ENCODE measurements at places on chromosomes 13 and 19.

- no peak for DNase-seq
Observed at GRCh38 chr13:89496478-89496877, 1825.3 kb downstream of the SLITRK5 start.

DNA sequence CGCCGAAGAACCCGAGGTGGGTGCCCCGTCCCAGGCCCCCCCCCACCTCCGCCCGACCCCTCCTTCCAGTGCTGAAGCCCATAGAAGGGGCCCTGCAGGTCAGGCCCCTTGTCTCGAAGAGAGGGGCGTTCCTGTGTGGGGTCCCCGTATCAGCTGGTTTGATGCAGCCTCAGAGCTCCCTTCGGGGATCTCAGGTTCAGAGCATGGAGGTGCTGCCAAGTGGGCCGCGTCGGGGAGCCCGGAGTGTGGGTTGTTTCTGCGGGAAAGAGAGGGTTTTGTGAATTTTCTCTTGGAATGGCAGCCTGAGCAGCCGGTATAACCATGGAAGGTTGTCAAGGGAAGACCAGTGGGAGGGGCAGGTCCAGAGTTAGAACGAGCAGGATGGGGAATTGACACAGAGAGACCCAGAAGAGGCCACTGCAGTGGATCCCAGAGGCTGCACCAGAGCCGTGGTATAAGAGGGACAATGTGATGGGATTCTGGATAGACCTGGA lies 384 bp downstream of the TRAPPC2B start:
- no peak for DNase-seq

DNA sequence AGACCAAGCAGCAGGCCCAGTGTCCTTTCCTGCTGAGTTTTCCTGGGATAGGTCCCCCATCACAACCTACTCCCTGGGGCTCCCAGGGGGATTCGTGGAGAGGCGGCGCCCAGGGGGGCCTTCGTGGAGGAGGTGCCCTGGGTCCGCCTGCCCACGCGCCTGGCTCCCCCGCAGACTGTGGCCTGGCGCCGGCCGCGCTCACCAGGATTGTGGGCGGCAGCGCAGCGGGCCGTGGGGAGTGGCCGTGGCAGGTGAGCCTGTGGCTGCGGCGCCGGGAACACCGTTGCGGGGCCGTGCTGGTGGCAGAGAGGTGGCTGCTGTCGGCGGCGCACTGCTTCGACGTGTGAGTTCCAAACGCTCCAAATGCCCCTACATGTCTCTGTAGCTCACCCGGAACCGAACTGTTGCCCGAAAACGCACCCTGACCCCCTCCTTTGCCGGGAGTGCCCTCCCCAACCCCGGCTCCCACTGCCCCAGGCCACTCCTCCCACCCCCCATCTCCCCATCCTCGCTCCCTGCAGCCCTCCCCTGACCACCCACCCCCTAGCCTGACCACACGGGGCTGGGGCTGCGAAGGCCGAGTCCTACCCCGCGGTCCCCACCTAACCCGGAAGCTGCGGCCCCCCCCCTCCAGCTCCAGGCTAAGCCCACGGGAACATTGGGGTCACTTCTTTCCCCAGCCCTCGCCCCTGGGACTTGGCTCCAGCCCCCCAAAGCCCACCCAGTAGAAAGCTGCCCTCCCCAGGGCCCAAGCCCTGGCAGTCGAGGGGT lies 3.3 kb downstream of the TIMM13 start:
- DNase-seq: no peak

DNA sequence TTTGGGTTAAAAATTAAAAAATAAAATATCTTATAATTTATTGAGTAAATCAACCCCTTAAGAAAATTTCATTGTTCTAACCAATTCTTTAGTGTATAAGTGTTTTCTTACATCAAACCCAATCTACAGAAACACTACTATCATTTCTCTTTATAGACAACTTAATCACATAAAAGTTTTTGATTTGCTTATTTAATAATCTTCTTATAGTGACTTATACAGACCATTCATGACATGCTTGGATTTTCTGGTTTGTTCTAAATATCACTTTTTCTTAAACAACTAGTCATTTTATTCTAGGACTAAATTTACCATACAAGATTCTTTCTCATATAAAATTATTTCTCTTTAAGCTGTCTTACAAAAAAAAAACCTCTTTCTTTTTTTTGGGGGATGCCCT lies 27.3 kb upstream of the ZSCAN5A start:
- DNase-seq: no peak

DNA sequence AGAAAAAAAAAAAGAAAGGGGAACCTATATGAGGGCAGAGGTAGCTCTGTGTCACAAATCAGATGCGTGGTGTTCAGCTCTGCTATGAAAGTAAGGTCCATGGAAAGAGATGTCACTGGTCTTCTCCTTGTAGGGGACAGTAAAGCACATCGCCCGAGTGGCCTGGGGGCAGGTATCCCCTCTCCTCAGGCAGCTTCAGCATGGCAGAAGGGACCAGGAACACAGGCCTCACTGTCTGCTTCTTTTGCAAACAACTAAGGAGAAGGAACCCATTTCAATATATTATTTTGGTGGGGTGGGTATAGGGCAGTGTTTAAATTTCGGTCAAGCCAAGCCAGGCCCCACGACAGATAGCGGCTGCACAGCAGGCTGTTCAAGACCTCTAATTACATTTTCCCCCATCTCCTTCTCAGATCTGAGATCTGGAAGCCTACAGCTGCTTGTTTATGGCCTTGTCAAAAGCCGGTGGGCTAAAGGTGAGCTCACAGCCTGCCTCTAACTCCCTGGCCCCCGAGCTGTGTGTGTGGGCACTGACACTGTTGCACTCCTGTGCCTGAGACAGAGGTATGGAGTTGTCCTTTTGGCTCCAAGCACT lies 72.8 kb downstream of the HSPH1 start:
- DNase-seq: no peak

GRCh38 chr19:459724-460511 lies 915 bp downstream of the SHC2 start:
- no peak for DNase-seq

- DNase-seq: no peak
Observed at GRCh38 chr13:113952983-113953520, 20.8 kb downstream of the C13orf46 start.

DNA sequence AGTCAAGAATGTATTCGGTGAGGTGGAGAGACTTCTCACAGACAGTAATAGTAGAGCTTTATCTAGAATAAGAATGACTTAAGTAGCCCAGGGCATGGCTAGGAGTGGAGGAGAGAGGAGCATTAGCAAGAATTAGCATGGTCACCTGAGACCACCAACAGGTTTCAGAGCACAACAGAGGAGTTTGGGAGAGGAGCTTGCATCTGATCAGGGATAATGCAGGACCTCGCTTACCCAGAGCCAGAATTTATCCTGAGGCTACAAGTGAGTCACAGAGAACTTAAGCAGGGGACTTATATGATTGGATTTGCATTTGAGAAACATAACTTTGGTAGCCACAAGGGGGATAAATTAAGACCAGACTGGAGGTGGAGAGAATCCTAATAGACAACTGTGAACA lies 102.1 kb upstream of the FNDC3A start:
- DNase-seq: no peak

DNA sequence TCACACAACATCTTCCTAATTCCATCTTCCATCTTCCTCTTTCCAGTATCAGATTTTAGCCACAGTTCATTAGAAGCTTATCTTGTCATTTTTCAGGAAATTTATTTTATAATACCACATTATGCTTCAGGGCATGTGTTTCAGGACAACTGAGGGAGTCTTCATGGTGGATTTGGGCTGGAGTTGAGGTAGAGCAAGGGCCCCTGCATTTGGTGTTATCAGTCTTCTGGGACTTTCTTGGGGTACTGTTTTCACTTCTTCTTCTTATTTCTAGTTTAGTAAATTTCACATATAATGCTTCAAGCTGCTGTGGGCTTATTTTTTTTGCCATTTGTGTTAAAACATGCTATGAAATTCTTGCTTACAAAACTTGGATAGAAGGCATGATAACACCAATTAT lies 188.7 kb downstream of the LHFPL6 start:
- DNase-seq: no peak

- DNase-seq: no peak
Observed at GRCh38 chr13:100301418-100301817, 212.5 kb downstream of the PCCA start.

GRCh38 chr13:112803422-112803821 lies 113.6 kb downstream of the ATP11A start:
- DNase-seq: no peak

- DNase-seq: no peak
Observed at GRCh38 chr19:17632577-17632976, 55.6 kb downstream of the UNC13A start.

DNA sequence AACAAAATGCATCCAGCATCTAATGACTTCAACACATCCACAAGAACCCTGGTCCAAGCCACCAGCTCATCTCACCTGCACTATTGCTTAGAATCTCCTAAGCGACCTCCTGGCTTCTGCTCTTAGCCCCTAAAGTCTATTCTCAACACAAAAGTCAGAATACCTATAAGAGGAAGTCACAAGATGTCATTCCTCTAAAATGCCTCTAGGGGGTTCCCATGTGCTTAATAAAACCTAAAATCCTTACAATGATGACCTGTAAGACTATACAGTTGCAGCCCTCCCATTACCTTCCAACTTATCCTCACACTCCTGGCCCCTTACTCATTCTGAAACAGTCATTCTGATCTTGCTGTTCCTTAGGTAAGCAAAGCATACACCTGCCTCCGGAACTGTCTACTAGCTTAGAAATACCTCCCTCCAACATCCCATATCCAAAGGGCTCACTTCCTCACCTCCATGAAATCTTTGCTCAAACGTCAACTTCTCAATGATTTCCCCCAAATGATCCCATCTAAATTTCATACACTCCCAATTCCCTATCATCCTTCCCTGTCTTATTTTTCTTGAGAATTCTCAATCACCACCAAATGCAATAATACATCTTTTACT lies 10.0 kb downstream of the ATP7B start:
- DNase-seq: no peak

- DNase-seq: no peak
Observed at GRCh38 chr13:36979361-36980050, 19.6 kb downstream of the ALG5 start.

- no peak for DNase-seq
Observed at GRCh38 chr13:101893021-101893420, 440.5 kb downstream of the ITGBL1 start.

DNA sequence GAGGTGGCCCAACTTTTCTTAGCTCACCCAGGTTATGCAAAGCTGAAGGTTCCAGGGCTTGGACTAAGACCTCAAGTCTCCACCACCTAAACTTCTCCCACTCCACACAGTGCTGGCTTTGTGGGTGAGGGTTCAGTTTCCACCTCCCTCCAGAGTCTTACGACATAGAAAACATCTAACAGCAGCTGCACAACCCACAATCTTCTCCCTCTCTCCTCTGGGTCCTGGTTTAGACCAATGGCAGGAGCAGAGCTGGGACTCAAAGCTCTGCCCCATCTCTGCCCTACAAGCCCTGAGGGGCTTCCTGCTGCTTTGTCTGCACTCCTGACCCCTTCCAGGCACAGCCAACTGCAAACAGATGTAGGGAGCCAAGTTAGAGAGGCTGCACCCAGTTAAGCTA lies 16.0 kb downstream of the IRGC start:
- no peak for DNase-seq

- no peak for DNase-seq
Observed at GRCh38 chr19:6521718-6522646, 8.8 kb upstream of the TNFSF9 start.

- no peak for DNase-seq
Observed at GRCh38 chr13:86788616-86789015, 882.6 kb upstream of the SLITRK5 start.

GRCh38 chr13:101739382-101740178 lies 287.1 kb downstream of the ITGBL1 start:
- DNase-seq: no peak

GRCh38 chr13:75296641-75297040 lies 185.3 kb downstream of the TBC1D4 start:
- no peak for DNase-seq

DNA sequence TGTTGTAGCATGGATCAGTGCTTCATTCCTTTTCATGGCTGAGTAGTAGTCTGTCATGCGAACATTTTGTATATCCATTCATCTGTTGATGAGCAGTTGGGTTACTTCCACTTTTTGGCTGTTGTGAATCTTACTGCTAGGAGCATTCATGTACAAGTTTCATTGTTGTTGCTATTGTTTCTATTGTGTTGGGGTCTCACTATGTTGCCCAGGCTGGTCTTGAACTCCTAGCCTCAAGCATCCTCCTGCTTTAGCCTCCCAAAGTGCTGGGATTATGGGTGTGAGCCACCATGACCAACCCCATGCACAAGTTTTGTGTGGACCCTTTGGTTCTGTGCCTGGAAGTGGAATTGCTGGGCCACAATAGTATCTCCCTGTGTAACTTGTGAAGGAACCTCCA lies 15.8 kb downstream of the SLC25A42 start:
- no peak for DNase-seq

GRCh38 chr19:38076337-38076736 lies 147.7 kb downstream of the DPF1 start:
- no peak for DNase-seq

GRCh38 chr19:18291019-18291524 lies 9.7 kb upstream of the JUND start:
- no peak for DNase-seq

- DNase-seq: no peak
Observed at GRCh38 chr13:50519866-50520265, 323.6 kb downstream of the DLEU7 start.

GRCh38 chr13:79075703-79076102 lies 330.4 kb downstream of the RBM26 start:
- no peak for DNase-seq

- DNase-seq: no peak
Observed at GRCh38 chr13:31956980-31957644, 74.5 kb upstream of the FRY start.

- DNase-seq: no peak
Observed at GRCh38 chr13:110149036-110149435, 157.9 kb downstream of the COL4A1 start.

DNA sequence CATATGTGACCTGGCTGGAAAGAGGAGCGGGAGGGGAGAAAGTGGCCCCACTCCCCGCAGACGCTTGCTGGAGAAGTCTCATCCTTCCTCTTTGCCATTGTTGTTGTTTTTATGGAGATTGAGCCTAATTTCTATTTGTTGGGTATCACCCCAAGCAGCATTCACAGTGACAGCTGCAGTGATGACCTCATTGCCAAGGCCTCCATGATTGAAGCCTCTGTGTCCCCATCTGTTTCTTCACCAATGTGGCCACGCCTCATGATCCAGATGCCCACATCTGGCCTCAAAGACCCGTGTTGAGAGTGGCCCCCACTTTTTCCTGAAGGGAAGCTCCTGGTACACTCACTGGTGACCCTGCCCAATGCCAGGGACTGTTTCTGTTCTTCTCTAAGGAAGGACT lies 154.2 kb downstream of the SLC7A1 start:
- DNase-seq: no peak

- no peak for DNase-seq
Observed at GRCh38 chr13:96373597-96373996, 283.7 kb downstream of the HS6ST3 start.

GRCh38 chr13:50401049-50401505 lies 385.8 kb downstream of the KCNRG start:
- no peak for DNase-seq

DNA sequence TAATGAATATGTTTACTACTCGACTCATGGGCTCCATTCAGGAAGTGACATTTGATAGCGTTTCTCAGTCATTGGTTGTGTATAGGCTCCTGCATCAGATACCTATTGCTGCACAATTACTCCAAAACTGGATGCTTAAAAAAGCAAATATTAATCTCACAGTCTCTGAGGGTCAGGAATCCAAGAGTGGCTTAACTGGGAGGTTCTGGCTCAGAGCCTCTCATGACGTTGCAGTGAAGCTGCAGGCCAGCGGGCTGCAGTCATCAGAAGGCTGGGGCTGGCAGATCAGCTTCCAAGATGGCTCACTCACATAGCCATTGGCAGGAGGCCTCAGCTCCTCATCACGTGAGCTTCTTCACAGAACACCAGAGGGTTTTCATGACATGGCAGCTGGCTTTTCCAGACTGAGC lies 525.1 kb upstream of the NBEA start:
- DNase-seq: peak; percentile 64

- no peak for DNase-seq
Observed at GRCh38 chr19:58107778-58108545, 9.9 kb upstream of the ZSCAN18 start.
